ENCODE measurements at places on chromosomes 16 and 17. TPM values are rescaled to one million over a fixed set of nuclear protein-coding genes. Genes with fewer than 3 reads are reported as not detected.

ZNF48 gene
- 6.2 TPM for total RNA-seq

HES7 gene
- total RNA-seq: not detected

OTOP3 gene
- total RNA-seq: not detected

PARN gene
- total RNA-seq: 31.6 TPM

FA2H gene
- 0.73 TPM for total RNA-seq

PHB1 gene
- 45.8 TPM for total RNA-seq

- no peak for DNase-seq
Measured at GRCh38 chr16:30744183-30744582, 4.0 kb upstream of the PHKG2 start.

DNA sequence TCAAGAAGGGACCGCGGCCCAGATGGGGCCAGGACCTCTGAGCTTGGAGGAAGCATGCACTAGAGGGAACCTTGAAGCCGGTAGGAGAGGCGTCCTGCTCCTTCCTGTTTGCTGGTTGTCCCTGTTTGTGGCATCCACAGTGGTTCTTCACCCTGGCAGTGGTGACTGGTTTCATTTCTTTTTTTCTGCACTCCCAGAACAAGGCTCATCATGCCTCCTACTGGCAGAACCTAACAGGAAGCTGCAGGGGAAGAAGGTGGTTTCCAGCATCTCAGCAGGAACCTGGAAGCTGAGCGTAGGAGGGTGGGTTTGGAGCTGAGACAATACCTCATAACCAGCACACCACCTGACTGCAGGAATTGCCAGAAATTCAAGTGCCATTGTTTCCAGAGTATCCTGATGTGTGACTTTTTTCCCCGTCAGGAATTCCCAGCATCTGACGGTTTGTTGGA lies 5.8 kb downstream of the TMEM231 start:
- no peak for DNase-seq

DNA sequence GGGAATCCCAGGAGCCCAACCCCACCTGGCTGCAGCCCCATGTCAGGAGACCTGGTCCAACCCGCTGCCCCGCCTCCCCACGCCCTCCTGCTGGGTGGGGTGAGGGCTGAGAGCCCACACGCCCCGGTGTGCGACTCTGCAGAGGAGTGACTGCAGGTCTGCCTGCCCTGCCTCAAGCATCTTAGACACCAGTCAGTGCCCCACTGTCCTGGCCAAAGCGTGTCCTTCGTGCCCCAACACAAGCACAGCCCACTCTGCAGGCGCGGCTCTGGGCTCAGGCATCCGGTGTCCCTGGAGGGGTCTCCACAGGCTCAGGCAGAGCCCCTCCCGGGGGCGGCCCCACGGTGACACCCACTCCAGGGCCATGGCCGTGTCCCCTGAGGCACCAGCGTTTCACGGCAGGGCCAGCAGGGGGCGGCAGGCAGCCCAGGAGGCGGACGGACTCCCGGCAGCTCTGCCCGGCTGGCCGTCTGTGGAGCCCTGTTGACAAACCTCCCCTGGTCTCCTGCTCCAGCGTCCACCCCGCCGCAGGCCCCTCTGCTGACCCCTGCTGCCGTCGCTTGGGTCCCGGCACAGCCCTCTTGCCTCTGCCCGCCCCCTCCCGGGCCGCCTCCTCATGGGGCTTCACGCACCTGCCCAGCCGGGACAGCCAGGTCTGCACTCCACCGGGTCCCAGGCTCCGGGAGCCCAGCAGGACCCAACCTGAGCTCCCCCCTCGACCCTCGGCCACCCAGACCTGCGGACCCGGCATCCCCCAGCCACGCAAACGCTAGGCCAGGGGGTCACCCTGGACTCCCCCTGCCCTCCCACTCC lies 8.6 kb upstream of the UBE2I start:
- DNase-seq: peak; percentile 74

DNA sequence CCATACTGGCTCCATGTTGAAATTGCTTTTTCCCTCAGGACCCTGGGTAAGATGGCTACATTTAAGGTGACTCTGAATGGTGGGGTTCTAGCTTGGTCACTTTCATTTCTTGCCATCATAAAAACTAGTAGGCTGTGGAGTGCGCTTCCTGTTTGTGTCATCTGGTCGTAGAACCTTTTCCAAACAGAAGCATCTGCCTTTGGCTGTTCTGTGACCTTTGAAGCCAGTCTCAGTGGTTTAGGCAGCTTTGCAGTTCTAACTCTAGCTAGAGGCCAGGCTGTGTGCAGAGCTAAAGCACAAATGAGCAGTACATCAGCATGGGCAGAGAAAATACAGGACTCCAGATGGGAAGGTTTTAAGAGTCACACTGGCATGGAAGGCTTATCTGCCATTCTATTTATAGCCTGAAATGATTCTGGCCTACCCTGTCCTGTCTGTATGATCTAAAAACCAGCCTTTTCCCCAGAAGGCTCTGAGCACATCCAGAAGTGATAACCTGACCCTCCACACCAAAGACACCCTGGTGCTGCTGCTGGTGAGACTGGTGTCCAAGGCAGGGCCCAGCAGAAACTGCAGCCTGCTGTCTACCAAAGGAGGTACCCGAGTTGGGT lies 8.6 kb downstream of the ESRP2 start:
- DNase-seq: no peak

GRCh38 chr16:2737238-2737605 lies 15.2 kb upstream of the SRRM2 start:
- DNase-seq: no peak

- DNase-seq: peak; percentile 68
Measured at GRCh38 chr17:6913608-6914443, 82.0 kb upstream of the ALOX12 start.

- no peak for DNase-seq
Measured at GRCh38 chr17:55663400-55663799, 59.3 kb downstream of the TMEM100 start.

- peak; percentile 44 for DNase-seq
Measured at GRCh38 chr17:19338031-19338990, 24.2 kb downstream of the B9D1 start.

DNA sequence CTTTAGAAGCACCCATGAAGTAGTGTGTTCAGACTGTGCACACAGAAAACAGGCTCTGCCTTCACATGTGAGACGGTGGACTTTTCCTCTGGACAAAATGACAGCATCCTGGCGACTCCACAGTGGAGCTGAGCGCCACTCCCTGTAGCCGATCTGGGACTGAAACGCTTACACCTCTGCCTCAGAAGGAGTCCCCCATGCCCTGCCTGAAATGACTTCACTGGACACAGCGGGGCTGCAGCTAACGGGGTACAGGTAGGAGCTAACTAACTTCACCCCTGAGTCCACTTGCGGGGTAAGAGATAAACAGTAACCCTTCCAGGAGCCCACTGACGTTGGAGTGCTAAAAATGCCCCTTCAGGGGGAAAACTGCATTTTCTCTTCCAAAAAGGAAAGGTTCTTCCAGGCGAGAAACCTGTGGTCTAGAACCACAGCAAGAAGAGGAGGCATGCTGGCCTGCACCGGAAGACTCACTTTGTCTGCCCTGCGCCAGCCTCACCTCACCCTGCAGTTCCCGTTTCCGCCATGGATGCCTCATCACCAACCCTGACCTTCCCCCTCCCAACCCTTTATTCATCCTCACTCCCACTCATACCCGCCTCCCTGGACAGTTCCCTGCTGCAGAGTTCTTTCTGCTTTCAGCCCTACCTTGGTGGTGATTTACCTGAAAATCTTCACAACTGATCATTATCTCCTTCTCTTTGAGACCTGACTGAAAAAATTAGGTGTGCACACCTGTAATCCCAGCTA lies 19.4 kb upstream of the ENDOV start:
- no peak for DNase-seq

DNA sequence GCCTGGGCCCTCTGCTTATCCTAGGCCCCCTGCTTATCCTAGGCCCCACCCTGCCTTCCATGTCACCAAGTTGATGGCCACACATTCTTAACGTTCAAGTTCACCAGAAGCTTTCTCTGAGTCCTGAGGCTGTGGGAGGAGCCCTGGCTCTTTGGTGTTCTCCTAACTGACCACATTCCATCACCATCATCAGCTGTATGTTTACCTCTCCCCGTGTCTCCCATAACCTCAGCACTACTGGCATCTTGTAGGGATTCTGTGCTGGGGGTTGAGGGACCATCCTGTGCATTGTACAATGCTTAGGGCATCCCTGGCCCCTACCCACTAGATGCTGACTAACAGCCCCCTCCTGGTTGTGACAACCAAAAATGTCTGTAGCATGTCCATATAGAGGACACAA lies 99.3 kb downstream of the NDE1 start:
- DNase-seq: no peak

GRCh38 chr16:10504404-10504885 lies 76.0 kb downstream of the EMP2 start:
- no peak for DNase-seq

DNA sequence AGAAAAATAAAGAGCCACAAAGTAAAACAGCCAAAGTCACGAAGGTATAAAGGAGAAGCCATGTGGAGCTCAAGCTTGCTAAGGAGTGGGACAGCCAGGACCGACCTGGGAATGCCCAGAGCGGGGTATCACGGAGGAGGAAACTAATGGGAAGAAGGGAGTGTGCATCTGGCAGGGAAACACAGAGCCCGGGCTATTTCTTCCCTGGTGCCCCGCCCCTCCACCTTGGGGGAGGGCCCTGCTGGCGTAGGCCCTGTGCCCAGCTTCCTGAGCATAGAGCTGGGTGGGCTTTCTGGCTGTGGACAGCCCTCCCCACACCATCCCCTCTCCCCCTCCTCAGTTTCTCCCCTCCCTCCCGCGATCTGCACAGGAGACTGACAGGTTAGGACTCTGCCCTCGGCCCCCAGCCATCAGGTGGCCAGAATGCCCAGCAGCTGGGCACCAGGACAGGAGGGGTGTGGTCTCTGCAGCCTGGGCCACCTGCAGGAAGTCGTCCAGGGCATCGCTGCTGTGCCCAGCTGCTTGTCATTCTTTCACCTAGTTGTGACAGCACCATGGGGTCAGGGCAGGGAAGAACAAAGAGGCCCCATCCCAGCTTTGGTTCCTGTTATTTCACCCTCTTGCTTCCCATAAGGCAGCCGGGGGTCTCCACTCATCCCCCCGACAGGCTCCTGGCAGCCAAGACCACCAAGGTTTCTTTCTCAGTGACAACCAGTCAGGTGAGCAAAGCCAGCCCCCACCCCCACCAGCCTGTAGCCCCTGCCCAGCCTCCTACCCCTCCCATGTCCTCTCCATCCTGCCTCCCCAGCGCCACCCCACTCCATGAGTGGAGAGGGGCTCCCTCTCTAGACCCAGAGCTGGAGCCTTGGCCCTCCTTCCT lies 7.1 kb upstream of the DCAF7 start:
- DNase-seq: no peak

DNA sequence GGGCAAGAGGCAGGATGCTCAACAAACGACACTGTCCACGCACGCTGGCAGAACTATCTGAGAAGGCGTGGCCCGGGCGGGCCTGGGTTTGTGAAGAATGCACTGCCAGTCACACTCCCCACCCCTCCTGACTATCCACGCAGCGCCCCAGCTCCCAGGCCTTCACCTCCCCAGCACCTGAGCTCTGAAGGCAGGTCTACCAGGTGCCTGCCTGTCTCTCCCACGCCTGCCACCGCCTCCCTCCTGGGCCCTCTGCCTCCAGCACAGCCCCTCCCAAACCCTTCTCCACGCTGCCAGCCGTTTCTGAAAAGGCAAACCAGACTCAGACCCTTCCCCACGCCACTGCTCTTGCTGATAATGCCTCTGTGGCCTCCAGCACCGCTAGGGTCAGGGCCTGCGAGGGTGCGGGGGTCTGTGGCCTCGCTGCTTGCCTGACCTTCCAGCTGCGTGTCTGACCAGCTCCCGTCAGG lies 11.6 kb downstream of the MYBBP1A start:
- DNase-seq: no peak

- no peak for DNase-seq
Measured at GRCh38 chr17:70834039-70834438, 664.7 kb downstream of the KCNJ2 start.

DNA sequence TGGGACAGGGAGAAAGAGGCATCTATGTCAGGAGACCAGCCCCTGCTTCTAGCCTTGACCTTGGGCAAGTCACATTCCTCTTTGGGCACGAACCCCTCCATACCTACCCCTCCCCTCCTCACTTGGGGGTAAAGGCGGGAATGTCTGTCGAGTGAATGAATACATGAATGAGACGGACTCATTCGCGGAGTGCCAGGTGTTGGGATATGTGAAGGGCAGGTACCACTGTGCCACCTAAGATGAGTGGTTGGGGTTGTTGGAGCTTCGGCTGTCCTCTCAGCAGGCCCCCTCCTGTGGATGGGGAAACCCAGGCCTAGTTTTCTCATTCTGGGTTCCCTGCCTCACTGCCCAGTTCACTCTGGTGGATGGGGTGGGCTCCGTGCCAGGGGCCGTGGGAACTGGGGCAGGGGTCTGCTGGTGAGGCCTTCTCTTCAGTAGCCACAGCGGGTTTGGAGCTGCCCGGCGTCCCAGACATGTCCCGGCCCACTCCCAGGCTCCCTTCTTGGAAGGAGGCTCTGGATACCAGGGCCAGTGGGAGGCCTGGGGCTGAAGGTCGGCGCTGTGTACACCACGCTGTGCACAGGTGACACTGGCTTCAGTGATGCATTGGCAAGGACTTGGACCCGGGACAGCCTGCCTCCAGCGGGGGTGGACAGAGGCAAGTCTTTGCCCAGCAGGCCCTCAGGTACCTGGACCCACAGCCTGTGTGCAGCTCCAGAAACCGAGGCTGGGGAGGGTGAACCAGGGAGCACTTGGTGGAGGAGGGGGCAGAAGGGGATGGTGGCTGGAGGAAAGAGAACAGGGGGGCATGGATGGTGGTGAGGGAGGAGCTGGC lies 5.6 kb downstream of the GLIS2 start:
- DNase-seq: no peak

DNA sequence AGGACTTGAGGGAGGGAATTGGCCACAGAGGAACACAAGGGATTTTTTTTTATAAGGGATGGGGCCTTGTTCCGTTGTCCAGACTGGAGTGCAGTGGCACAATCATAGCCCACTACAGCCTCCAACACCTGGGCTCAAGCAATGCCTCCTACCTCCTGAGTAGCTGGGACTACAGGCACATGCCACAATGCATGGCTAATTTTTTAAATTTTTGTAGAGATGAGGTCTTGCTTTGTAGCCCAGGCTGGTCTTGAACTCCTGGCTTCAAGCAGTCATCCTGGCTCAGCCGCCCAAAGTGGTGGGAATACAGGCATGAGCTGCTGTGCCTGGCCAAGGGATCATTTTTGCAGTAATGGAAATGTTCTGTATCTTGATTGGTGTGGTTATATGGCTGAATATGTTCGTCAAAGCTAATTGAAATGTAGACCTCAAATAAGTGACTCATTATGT lies 56.9 kb downstream of the VMP1 start:
- DNase-seq: no peak

GRCh38 chr16:4698321-4699045 lies 5.1 kb downstream of the NUDT16L1 start:
- DNase-seq: no peak

- DNase-seq: no peak
Measured at GRCh38 chr17:4658478-4659305, 17.2 kb upstream of the ALOX15 start.

Measured in T-helper 17 cell (primary cell).